ENCODE measurements at places on chromosomes 2 and 18. TPM values are rescaled to one million over a fixed set of nuclear protein-coding genes. Genes with fewer than 3 reads are reported as not detected.

The MYOM1 gene
- total RNA-seq: 37.7 TPM

The ACVR1 gene
- total RNA-seq: 21.1 TPM

- no peaks in the 10 kb centered on the region for H3K36me3 ChIP-seq
- no peaks in the 10 kb centered on the region for H3K4me1 ChIP-seq
- H3K27ac ChIP-seq: no peak overlapping the region
These were observed 160.0 kb downstream of the UBE2E3 start for GRCh38 chr2:181140414-181140813.

The TTR gene
- total RNA-seq: not detected

DNA sequence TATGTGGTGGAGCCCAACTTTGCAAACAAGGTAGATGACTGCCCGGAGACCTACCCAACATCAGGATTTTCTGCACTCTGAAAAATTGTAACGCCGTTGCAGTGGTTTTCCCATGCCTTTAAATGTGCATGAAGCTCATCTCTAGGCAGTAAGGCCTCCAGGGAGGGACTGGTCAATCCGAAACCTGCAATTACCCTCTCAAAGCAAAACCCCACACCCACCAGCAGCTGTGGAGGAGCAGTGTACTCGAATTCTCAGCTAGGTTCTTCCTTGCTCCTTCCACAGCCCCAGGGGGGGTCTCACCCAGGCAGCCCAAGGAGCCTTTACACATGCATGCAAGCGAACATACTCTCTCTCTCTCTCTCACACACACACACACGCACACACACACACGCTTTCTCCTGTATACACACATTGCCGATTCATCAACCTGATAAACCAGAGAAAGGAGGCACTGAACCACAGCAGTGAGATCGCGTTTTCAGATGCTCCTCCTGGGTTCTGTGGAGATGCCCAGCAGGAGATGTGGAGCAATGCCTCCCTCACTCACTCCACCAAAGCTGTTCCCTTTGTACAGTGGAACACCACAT is 109.2 kb downstream of the VIT start:
- H3K4me1 ChIP-seq: no peaks in the 10 kb centered on the region
- no peaks in the 10 kb centered on the region for H3K36me3 ChIP-seq
- H3K27me3 ChIP-seq: no peaks in the 10 kb centered on the region
- DNase-seq: no peak
- no peak overlapping the region for H3K27ac ChIP-seq
- H3K4me3 ChIP-seq: no peak overlapping the region

- no peaks in the 10 kb centered on the region for H3K27me3 ChIP-seq
- peak; percentile 73 for DNase-seq
- H3K27ac ChIP-seq: peak overlapping the region; percentile 30
- peaks cover 39% of the 10 kb centered on the region for H3K4me1 ChIP-seq
- peak overlapping the region; percentile 25 for H3K4me3 ChIP-seq
These were observed 72.3 kb downstream of the FMNL2 start for GRCh38 chr2:152407204-152407721.

- no peak for DNase-seq
- H3K27me3 ChIP-seq: no peaks in the 10 kb centered on the region
- no peak overlapping the region for H3K4me3 ChIP-seq
- H3K36me3 ChIP-seq: no peaks in the 10 kb centered on the region
- H3K4me1 ChIP-seq: peaks cover 40% of the 10 kb centered on the region
- peak overlapping the region; percentile 9 for H3K27ac ChIP-seq
These were observed 58.5 kb downstream of the ROCK1 start for GRCh38 chr18:21053127-21053526.

DNA sequence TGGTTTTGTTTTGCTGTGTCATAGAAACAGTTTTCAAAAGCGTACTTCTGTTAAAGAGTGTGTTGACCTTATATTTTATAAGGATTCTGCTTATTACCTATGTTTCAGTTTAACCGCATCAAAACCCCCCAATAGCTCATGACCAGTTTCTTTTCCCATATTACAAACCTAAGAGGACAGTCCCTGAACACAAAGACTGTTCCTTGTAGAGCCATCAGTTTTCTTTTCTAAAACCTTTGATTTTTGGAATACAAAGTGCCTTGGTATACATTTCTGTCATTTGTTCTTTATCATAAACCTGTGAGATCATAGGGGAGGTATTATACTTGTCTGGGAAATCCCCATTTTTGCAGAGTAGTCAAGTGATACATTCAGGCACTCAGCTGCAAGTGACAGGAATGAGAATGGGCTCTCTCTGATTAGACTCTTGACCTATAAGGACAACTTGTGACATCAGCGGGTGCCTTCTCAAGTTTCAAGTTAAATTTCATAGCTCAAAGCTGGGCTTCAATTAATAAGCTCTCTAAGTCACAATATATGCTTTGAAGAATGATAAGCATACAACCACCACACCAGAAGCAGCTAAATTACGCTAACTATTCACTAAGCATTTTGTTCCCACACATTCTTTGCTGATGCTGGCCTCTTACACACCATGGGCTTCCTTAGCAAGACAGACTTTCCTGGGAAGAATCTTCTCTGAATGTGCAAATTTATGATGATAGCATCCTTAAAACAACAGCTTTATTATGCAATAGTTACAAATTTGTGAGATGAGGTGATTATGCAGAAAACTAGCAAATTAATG is 97.5 kb upstream of the CD302 start:
- H3K27me3 ChIP-seq: no peaks in the 10 kb centered on the region
- no peaks in the 10 kb centered on the region for H3K36me3 ChIP-seq
- no peaks in the 10 kb centered on the region for H3K4me1 ChIP-seq
- no peak overlapping the region for H3K27ac ChIP-seq

- H3K4me1 ChIP-seq: peaks cover 44% of the 10 kb centered on the region
- no peaks in the 10 kb centered on the region for H3K27me3 ChIP-seq
- H3K4me3 ChIP-seq: no peak overlapping the region
- H3K27ac ChIP-seq: no peak overlapping the region
- H3K36me3 ChIP-seq: no peaks in the 10 kb centered on the region
These were observed 6.1 kb downstream of the CABLES1 start for GRCh38 chr18:23141104-23141999.

The CCL20 gene
- total RNA-seq: 6.4 TPM

DNA sequence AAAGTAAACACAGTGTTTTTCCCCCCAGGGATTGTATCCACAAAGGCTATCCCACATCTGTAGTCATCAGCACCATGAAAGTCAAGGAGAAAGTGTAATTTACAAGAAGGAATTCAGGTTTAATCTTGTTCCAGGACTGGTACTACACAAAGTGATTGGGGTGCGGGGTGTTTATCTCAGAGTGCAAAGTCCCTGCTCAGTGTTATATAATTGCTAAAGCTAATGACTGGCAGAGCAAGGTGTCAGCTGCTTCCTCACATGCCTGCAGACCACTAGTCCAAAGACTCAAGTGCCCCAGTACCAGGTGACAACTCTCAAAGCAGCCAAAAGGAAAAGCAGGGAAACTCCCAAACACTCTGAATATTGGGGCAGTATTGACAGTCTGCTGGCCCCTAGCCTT is 40.4 kb upstream of the PDCL3 start:
- no peak overlapping the region for H3K4me3 ChIP-seq
- no peaks in the 10 kb centered on the region for H3K27me3 ChIP-seq
- no peaks in the 10 kb centered on the region for H3K4me1 ChIP-seq
- DNase-seq: no peak

DNA sequence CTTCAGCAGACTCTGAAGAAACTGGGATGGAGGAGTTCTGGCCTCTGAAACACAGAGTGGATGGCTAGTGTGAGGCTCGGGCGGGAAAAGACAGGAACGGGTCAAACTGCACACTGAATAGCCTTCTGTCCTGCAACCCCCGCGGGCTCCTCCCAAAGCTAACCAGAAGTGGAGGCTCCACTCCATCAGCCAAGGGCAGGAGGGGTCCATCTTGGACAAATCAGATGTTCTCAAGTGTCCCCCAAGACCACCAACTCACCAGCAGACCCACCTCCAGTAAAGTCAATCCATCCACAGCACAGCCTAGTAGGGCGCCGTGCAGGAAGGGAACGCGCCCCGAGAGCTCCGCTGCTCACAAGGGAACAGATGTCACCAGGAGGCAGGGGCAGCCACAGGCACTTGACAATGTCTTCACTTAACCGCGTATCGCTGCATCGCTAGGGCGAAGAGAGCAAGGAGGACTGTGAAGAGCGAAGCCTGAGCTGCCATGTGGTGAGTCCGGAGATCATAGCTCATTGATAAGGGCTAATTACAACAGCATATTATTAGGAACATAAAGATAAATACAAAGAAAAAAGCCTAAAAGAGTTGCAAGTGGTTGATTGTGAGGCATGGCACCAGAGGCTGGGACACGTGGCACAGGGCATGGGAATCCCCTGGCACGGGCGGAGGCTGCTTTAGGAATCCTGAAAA is 494.6 kb upstream of the MYT1L start:
- no peak overlapping the region for H3K27ac ChIP-seq
- no peaks in the 10 kb centered on the region for H3K27me3 ChIP-seq
- DNase-seq: no peak
- no peak overlapping the region for H3K4me3 ChIP-seq
- no peaks in the 10 kb centered on the region for H3K36me3 ChIP-seq

- no peaks in the 10 kb centered on the region for H3K27me3 ChIP-seq
- H3K36me3 ChIP-seq: no peaks in the 10 kb centered on the region
- peak; percentile 77 for DNase-seq
- peak overlapping the region; percentile 68 for H3K27ac ChIP-seq
- H3K4me1 ChIP-seq: peaks cover 22% of the 10 kb centered on the region
These were observed 519.1 kb downstream of the RNF144A start for GRCh38 chr2:7436096-7436906.

GRCh38 chr2:101150306-101151145 is 656 bp downstream of the TBC1D8 start:
- peak; percentile 73 for DNase-seq
- no peaks in the 10 kb centered on the region for H3K27me3 ChIP-seq
- H3K36me3 ChIP-seq: no peaks in the 10 kb centered on the region
- H3K4me1 ChIP-seq: no peaks in the 10 kb centered on the region

- no peaks in the 10 kb centered on the region for H3K36me3 ChIP-seq
- H3K27ac ChIP-seq: peak overlapping the region; percentile 37
- DNase-seq: no peak
- H3K4me3 ChIP-seq: no peak overlapping the region
- H3K4me1 ChIP-seq: no peaks in the 10 kb centered on the region
These were observed 137.5 kb downstream of the PTGR3 start for GRCh38 chr18:75071484-75071785.

GRCh38 chr18:8262221-8262620 is 347.0 kb upstream of the RAB12 start:
- DNase-seq: no peak
- peaks cover 4% of the 10 kb centered on the region for H3K36me3 ChIP-seq
- no peak overlapping the region for H3K27ac ChIP-seq

GRCh38 chr2:200796561-200796960 is 15.1 kb upstream of the BZW1 start:
- peak overlapping the region; percentile 16 for H3K27ac ChIP-seq
- no peak for DNase-seq
- no peaks in the 10 kb centered on the region for H3K27me3 ChIP-seq

The LDAH gene
- 14.3 TPM for total RNA-seq

DNA sequence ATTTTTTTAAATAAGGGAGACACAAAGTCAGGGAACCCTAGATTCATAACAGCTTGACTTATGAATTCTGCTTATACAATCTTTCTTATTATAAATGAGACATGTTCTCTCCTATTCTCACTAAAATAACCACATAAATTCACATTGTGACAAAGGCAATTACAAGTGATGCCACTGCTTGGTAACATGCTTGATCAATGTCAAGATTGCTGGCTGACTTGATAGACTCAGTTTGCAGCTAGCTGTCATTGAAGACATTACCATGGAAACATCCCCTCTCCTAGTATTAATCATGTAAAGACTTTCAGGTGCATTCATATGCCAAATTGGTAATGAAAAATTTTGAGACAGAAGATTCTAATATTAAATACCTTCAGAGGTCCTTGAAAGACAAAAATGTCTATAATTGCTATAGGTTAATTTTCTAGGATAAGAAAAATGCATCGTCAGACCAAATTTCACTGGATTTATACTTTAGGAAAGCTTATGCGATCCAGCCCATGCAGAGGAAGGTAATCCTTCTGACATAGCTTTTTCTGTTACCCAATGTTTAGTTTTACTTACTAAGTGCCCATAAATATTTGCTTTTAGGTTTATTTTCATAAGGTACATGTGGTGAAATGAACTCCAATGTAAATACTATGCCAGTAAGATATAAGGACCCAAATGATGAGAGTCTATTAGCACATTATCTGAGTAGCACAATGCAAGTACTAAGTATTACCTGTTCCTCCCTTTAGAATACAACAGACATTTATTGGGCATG is 32.6 kb upstream of the ENOSF1 start:
- H3K4me1 ChIP-seq: no peaks in the 10 kb centered on the region
- H3K27me3 ChIP-seq: no peaks in the 10 kb centered on the region
- peaks cover 15% of the 10 kb centered on the region for H3K36me3 ChIP-seq
- no peak overlapping the region for H3K27ac ChIP-seq
- no peak overlapping the region for H3K4me3 ChIP-seq
- DNase-seq: no peak

DNA sequence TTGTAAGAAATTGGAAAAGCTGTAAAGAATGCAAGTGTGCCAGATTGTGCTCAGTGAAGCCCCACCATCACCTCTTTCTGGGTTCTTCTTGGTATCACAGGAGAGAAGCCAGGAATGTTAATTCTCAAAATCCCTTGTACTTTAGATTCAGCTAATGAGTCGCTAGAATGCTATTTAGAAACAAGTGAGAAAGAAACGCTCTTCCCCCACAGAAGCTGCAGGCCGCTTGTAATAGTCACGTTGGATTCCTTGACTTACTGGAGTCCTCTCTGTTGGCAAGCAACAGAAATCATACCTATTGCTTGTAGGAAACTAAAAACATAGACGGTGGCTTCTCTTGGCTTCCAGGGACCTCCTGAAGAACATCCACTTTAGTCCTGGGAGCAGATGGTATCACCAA is 375.6 kb upstream of the LRATD1 start:
- no peaks in the 10 kb centered on the region for H3K36me3 ChIP-seq
- no peak for DNase-seq
- no peak overlapping the region for H3K4me3 ChIP-seq
- H3K4me1 ChIP-seq: no peaks in the 10 kb centered on the region
- no peaks in the 10 kb centered on the region for H3K27me3 ChIP-seq

The LRRTM1 gene
- total RNA-seq: 2.1 TPM

The TMEM200C gene
- 0.55 TPM for total RNA-seq

DNA sequence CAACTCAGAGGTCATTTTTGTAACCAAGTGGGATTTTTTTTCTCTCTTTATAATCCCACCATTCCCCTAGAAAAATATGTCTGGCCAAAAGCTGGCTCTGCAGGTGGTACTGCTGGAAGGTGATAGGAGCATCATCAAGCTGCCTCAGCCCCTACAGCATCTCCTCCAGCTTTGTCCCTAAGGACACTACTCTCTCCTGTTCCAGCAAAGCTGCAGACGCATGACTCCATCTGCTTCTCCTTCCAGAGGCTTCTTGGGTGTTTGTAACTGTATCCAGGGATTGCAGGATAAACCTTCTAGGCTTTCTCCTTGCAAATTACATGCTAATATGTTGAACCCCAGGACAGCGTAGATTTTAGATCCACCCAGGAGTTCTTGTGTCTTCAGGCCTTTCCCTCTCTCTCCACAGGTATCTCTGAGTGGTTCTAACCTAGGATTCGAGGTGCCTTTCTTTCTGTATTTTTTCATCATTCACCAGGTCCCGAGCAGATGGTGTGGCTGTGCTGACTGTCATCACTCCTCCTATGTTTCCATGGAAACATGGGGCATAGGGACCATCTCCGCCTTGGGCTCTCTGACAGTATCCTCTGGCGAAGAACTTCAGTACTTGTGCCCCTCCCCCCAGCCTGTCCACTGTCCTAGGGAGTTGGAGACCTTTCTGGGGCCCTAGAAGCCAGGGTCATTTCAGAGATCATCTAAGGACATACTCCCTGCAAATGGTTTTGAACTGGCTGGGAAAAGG is 34.3 kb downstream of the AFF3 start:
- H3K27me3 ChIP-seq: no peaks in the 10 kb centered on the region
- no peak for DNase-seq
- H3K4me1 ChIP-seq: no peaks in the 10 kb centered on the region
- H3K36me3 ChIP-seq: no peaks in the 10 kb centered on the region

All from sigmoid colon (tissue), 7 donors.